Cortex of kidney (tissue), 1 donor: ENCODE measurements at places on chromosomes 1 and 21.

- DNase-seq, result no peak
Observed at GRCh38 chr1:94755675-94756074, 64.5 kb upstream of the SLC44A3 start.

- DNase-seq, result no peak
Observed at GRCh38 chr1:2136386-2137235, 58.0 kb downstream of the FAAP20 start.

DNA sequence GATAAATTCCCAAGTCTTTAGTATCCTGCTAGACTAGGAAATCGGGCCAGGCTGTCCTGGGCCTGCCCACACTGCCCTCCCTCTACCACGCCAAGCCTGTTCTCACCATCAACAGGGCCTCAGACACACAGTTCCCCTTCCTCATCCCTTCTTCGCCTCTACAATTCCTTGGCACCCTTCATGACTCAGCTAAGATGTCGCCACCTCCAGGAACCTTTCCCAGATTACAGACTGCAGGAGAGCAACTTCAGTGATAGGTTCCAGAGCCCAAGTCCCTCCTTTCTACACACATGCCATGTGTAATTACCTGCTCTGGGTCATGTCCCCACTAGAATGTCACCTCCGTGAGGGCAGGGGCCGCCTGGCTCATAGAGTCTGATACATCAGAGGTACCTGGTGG, 3.3 kb downstream of the RIMS3 start:
- DNase-seq, result no peak

GRCh38 chr1:201176940-201177339, 13.7 kb upstream of the IGFN1 start:
- no peak for DNase-seq

GRCh38 chr1:59523745-59524450, 227.0 kb downstream of the FGGY start:
- DNase-seq, result no peak

DNA sequence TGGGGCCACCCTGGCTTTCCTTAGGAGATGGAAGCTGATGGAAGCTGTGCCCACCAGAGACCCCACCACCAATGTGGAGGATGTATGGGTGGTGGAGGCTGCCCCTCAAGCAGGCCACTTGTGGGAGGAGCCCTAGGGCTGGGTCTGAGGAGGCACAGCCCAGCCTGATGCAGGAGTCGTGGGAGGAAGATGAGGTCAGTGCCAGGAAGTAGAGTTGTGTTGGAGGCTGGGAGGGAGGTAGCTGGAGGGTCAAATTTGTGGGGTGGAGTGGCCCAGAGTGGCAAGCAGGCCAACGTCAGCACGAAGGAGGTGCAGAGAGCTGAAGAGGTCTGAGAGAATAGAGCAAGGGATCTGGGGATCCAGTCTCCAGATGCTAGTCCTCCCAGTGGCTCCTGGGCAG, 119.0 kb upstream of the USP24 start:
- DNase-seq, result no peak

DNA sequence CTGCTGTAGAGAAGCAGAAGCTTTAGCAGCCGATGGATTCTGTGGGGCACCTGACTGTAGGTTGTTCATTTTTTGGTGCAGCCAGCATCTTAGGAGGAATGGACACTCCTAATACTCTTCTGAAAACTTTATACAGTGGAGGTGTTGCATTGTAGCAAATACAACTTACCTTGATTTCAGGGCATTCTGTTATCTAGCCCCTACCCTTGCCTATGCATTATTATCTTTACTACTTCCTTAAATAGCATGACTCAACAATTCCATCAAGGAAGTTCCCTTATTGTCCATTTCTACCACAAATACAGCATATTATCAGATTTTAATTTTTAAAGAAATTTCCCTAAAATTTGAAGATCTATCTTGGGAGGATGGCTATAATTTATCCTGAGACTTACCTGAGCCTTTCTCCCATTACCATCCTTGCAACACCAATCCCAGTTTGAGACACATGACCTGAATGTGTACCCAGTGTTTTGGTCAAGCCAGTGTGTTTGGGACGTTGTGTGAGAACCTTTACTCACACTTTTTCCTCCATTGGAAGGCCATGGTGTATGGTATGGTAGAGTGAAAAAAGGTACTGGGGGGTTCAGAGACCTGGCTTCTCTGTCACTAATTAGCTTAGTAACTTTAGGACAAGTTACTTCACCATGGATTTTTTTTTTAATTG, 9.2 kb downstream of the POU2F1 start:
- DNase-seq, result no peak

DNA sequence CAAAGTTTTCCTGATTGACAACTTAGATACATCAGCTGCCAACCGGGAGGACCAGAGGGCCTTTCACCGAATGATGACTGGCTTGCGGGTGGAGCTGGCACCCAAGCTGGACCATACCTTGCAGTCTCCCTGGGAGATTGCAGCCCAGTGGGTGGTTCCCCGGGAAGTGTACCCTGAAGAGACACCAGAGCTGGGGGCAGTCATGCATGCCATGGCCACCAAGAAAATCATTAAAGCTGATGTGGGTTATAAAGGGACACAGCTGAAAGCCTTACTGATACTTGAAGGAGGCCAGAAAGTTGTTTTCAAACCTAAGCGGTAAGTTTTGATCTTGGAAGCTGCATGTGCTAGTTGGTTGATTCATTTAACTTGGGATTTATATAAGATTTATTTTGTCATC, 18.2 kb downstream of the FAM20B start:
- no peak for DNase-seq

DNA sequence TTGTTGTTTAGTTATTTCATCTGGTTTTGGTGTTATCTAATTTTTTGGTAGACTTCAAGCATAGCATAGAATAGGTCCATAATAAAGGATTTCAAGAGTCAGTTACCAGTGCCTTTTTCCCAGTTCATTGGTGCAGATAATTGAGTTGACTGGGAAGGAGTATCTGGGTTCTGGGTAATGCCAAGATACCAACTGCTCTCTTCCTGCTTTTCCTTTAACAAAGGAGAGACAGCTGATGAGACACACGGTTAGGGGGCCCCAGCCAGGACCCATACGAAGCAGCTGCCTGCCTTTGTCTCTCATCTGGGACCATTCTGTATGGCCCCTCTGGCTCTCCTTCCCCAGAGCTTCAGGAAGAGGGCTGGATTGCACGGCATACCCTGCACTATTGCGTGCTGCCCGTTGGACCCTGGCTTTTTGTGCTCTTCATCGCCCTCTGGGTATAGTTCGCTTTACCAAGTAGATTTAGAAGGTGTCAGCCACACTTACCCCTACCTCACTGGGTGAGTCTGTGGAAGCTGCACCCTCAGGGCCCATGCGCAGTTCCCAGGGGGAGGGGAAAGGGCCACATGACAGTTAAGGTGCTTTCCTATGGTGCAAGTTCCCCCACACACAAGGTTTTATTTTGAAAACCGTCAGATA, 7.0 kb downstream of the NAV1 start:
- DNase-seq, result no peak

DNA sequence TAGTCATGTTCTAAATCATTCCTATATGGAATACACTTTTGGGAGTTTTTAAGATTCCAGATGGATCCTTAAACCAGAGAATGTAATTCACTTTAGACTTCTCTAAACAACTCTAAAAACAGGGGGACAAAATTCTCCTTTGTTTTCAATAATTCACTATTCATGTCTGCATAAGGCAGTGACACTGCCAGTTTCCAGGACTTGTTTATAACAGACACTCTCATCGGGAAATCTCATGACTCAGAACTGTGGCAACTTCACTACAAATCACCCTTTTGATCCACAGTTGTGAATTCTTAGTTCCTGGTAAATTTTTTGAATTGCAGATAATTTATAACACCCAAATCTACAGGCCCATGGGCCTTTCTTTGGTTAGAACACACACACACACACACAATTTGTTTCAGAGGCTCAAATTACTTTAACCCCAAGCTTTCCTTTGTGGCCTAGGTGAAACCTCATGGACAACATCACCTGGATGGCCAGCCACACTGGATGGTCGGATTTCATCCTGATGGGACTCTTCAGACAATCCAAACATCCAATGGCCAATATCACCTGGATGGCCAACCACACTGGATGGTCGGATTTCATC, at the start of gene OR2T4:
Gene OR2T4, plus strand, starts transcription at position 545 of the 595 bp plus-strand sequence. Its CDS starts 0 bp downstream, at position 545.
- no peak for DNase-seq

GRCh38 chr1:5273280-5274003, 619.0 kb downstream of the AJAP1 start:
- DNase-seq, result no peak

GRCh38 chr21:16353764-16354163, 624.0 kb downstream of the USP25 start:
- DNase-seq, result no peak

DNA sequence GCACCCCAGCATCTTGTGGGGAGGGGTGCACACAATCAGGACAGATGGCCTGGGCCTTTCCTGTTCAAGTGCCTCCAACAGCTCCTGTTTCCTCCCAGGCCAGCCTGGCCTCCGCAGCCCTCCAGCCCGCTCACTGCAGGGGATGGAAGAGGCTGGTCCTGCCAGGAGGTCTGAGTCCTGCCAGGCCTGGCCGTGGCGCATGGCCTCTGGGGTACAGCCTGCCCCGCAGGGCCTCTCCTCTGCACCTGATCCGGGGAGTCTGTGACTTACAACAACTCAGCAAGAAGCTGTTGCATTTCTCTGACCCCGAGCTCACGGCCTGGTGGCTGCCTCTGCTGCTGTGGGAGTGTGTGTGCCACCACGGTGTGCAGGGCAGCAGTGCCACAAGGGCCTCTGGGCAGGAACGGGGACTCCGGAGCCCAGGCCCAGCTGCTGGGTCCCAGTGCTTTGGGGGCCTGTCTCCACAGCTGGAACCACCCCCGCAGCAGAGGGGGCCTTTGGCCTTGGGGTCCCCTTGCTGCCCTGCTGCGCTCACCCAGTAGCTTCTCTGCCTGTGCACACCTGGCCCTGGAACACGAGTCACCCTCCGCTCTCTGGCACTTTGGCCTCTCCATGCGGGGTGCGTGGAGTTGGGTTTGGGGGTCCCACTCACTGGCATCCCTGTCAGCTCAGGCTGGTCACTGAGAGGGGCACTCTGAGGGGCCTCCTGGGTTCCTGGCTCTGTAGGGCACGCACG, 17.4 kb upstream of the LRRC3 start:
- DNase-seq, result no peak

- no peak for DNase-seq
Observed at GRCh38 chr1:113881661-113882060, 5.7 kb downstream of the BCL2L15 start.

GRCh38 chr1:90716243-90716551, 905 bp downstream of the BARHL2 start:
- no peak for DNase-seq

DNA sequence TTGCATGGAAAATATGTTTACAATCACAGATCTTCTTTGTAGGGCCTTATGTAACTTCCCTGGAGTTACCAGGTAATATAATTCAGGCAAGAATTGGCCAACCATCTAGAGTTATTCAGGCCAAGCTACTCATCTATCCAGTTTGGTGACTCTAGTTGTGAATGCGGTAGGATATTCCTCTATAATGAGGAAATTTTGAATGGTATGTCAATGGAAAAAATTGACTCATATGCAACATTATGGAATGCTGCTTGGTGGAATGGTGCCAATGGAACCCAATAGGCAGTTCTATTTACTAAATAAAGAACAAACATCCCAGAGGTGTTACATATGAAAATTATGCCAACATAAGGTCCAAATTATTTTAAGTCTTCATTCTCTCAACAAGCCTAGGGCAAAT, 5.6 kb upstream of the TNFSF18 start:
- DNase-seq, result no peak

- no peak for DNase-seq
Observed at GRCh38 chr1:41533731-41534080, 49.2 kb upstream of the EDN2 start.

DNA sequence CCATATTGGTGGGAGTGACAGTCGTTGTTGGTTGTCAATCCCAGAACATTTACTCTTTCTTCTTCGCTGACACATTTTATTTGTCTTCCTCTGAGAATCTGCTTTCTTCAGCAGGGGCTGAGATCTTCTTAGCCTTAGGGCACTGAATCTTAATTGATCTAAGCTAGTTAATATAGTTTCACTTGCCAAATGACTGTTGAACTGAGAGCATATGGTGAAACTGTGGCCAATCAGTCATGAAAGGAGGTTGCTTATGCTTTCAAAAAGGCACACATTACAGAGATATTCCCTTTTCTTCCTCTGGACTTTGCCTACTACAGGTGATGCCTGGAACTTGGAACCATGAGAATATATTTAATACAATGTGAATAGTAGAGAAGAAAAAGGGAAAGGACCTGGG, 60.0 kb upstream of the KIAA0040 start:
- no peak for DNase-seq

- DNase-seq, result no peak
Observed at GRCh38 chr21:14767192-14767852, 221.2 kb upstream of the SAMSN1 start.

DNA sequence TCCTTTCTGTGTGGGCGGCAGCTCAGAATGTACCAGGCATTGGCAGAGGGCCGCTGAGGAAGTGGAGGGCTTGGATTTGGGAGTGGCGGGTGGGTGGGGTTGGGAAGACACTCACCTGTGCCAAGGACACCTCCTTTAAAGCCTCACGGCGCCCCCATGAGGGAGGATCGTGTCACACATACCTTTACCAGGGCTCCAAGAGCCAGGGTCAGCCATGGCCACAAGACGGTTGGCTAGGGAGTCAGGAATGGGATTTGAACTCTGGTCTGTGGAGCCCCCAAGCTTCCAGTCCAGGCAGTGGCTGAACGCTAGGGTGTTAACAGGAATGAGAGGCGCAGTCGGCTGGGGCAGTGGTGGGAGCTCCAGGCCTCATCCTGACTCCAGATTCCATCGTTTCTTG, 4.6 kb downstream of the NBL1 start:
- no peak for DNase-seq

DNA sequence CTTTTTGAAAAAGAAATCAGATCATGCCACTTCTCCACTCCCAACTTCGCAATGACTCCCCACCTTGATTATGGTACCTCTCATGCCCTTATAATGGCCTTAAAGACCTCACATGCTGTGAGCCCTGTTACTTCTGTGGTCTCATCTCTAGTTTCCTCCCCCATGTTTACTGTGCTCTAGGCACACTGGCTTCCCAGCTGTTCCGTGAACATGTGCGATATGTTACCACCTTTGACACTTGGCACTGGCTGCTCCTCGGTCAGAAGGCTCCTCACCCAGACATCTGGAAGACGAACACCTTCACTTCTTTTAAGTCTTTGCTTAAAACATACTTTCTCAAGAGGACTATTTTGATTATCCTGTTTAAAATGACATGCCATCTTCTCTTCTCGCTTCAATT, 14.3 kb upstream of the NTMT2 start:
- DNase-seq, result no peak

GRCh38 chr1:1123581-1124507, 8.0 kb upstream of the C1orf159 start:
- DNase-seq, result no peak

- DNase-seq, result no peak
Observed at GRCh38 chr1:218711884-218712674, 366.9 kb downstream of the TGFB2 start.
